ENCODE measurements at places on chromosomes 11 and 22. TPM values are rescaled to one million over a fixed set of nuclear protein-coding genes. Genes with fewer than 3 reads are reported as not detected.

The NNMT gene
- 0.96 TPM for polyA plus RNA-seq

The ME3 gene
- polyA plus RNA-seq = 36.2 TPM

The PANX2 gene
- polyA plus RNA-seq = 2.2 TPM

DNA sequence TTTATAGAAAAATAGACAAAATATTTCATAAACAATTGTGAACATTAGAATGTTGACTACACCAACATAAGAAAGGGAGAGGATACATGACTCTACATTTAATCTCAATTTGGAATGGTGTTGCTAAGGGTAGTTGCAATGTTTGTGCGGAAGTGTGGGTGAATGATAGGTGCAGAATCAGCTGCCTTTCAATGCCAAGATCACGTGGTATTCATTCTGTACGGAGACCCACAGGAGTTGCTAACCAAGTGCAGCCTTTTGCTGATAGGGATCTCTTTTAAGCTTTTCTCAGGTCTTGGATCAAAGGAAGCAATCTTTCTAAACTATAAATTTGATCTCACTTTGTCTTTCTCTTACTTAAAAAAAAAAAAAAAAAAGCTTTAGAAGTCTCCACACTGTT is 29.8 kb upstream of the CTSC start:
- DNase-seq = no peak

DNA sequence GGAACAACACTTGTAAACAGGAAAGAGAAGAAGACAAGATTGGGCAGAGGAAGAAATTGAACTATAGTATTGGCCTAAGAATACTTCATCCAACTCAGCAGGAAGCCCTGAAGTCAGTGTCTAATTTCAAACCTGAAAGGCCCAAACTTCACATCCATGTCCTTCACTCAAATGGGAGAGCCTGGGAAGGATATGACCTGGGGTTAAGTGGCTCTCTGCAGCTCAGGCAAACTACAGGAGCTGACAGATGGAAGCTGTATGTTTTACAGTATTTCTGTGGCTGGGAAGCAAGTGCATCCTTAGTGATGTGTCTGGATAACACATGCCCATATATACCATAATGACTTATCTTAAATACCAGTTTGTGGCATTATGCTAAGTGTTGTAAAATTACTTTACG is 196.2 kb downstream of the SOX6 start:
- DNase-seq = no peak

All from renal cortex interstitium (tissue), 15 donors.